Activated CD4-positive, alpha-beta T cell treated with anti-CD3 and anti-CD28 coated beads, Interleukin-10, Interleukin-2, amounts not matched to agents 100 ng/mL and 50 ng/mL, durations not matched to agents 16 hours and 8 hours (primary cell): ENCODE measurements at places on chromosomes 5 and 9.

GRCh38 chr9:36550135-36550534 lies 22.6 kb upstream of the MELK start:
- DNase-seq = no peak

DNA sequence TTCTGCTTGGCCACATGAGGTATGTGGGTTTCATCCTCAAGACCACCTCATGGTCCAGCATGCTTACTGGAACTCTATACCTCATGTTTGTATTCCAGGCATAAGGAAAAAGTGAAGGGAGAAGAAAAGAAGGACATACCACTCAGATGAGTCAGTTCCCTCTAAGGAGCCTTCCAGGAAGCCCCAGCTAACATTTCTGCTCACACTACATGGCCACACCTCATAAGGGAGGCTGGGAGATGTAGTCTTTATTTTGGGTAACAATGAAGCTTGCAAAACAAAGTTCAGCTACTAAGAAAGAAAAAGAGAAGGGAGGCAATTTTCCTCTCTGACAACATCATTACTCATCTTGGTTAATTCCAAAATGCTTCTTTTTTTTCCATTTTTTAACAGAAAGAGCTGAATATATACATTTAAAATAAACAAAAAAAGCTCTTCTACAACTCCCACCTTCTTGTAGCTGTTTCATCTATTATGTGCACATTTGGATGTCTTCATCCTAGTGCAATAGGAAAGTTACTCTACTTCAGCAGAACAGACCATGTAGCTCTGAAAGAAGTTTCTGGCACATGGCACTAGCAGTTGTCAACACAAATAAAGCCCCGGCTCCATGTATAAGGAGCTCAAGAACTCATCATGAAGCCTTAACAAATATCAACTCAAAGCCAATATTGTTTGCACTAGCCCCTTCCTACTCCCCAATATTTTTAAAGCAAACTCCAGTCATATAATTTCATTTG lies 123.6 kb upstream of the CCDC112 start:
- no peak for DNase-seq

DNA sequence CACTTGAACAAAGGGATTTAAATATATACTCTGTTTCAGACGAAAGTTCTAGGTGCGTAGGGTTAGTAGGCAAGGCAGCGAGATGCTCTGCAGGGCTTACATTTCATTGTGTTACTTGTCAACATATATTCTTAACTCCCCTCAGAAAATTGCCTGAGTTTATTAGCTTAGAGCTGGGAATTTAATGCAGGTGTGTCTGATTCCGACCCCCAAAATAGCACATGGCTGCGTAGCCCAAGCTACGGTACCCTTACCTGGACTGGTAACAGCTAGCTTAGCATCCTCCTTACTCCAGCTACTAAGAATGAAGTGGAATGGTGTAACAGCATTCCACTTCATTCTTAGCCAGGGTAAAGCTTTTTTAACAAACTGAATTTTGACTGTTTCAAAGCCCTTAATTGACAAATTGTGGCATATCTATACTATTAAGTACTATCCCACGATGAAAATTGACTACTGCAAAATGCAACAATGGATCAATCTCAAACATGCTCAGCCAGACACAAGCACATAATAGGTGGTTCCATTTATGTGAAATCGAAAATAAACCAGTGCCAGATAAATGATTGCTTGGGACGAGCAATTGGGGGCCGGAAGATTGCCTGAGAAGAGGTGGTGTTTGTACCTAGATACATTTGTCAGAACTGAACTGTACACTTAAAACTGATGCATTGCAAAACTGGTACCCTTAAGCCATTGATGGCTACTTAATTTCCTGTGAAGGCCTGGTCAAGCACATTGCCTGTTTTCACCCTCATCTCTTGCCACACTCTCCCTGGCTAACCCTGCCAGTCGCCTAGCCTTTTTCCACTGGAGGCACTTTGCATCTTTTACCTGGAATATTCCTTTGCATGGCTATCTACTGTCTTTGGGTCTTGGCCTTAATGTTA lies 3.0 kb upstream of the FGF18 start:
- DNase-seq = no peak

GRCh38 chr5:31585895-31586270 lies 53.0 kb upstream of the PDZD2 start:
- DNase-seq = no peak

GRCh38 chr9:127237801-127238200 lies 26.8 kb upstream of the GARNL3 start:
- no peak for DNase-seq

GRCh38 chr9:134682026-134682425 lies 40.4 kb downstream of the COL5A1 start:
- no peak for DNase-seq

DNA sequence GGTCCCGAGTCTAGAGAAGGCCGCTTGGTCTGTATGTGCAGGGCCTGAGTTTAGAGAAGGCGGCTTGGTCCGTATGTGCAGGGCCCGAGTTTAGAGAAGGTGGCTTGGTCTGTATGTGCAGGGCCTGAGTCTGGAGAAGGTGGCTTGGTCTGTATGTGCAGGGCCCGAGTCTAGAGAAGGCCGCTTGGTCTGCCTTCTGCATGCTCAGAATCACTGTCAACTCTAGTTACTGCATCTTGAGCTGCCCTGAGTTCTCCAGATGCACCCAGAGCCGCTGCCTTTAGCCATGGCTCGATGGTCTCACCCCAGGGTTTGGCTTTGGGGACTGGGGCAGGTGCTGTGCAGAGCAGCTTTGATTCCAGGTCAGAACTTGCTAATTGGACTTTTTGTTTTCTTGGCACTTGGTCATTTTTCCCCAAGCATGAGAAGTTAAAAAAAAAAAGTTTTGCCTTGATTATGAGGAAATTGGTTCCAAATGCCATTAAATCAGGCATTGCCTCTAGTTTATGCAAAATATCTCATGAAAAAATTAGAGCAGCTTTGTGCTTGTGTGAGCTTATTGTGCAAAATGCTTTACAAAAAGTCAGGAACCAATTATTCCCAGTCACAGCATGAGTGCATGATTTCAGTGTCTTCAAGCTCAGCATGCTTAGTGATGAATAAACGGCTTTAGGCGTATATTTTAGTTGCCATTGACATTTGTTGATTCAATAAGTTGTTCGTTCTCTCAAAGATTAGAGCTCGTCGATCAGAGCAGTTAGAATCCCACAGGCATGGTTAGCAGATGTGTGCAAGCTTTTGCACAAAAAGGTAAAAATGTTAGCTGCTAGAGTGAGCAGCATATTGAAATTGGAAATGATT lies 25.4 kb upstream of the EXOC3 start:
- no peak for DNase-seq

GRCh38 chr5:55039843-55040242 lies 15.8 kb downstream of the GZMK start:
- DNase-seq = no peak

- DNase-seq = no peak
Measured at GRCh38 chr5:61701877-61702602, 370.0 kb downstream of the ZSWIM6 start.

DNA sequence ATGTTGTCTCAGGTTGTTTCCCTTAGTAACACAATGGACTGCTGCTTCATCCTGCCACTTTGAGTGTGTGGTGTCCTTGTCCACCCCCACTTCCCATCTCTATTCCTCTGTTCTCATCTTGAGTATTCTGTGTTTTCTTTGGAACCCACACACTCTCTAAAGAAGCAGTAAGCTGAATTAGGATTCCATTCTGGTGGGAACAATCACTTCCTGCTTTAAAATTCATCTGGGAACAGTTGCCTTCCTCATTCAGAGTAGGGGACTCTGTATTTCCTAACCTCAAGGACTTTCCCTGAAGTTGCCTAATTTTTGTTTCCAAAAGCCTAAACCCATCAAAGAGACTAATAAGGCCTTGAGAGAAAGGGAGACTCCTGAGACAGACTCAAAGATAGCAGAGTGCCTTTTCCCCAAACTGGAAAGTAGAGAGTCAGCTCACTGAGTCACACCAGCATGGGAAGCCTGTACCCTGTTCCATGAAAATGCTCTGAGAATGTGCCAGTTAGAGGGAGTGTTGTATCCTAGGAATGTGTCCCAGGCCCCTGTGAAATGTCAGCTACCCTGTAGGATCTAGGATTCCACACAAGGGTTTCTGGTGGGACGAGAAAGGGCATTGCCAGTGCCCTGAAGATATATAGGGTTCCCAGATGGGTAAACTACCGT lies 63.6 kb downstream of the CCDC192 start:
- DNase-seq = no peak

DNA sequence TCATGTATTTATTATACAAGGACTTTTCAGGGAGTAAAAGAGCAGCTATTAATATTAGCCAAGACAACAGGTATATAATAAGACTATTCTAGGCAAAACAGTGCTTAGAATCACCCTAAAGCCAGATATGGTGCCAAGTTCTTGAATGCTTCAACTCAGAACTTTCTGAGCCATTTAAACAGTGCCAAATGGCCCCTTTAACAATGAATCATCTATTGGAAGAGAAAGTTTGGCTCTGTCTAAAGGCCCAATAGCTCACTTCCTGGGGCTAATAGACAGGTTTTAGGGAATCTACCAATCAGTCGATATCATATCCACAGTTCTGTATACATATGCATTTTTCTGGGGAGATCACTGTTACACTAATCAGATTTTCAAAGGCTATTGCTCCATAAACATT lies 42.9 kb downstream of the ZNF474 start:
- no peak for DNase-seq

DNA sequence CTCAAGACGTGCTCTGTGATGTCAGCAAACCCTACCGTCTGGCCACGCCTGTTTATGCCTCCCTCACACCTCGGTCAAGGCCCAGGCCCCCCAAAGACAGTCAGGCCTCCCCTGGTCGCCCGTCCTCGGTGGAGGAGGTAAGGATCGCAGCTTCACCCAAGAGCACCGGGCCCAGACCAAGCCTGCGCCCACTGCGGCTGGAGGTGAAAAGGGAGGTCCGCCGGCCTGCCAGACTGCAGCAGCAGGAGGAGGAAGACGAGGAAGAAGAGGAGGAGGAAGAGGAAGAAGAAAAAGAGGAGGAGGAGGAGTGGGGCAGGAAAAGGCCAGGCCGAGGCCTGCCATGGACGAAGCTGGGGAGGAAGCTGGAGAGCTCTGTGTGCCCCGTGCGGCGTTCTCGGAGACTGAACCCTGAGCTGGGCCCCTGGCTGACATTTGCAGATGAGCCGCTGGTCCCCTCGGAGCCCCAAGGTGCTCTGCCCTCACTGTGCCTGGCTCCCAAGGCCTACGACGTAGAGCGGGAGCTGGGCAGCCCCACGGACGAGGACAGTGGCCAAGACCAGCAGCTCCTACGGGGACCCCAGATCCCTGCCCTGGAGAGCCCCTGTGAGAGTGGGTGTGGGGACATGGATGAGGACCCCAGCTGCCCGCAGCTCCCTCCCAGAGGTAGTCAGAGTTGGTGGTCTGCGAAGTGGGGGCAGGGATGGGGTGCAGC lies 103.2 kb downstream of the PPARGC1B start:
- DNase-seq = no peak

DNA sequence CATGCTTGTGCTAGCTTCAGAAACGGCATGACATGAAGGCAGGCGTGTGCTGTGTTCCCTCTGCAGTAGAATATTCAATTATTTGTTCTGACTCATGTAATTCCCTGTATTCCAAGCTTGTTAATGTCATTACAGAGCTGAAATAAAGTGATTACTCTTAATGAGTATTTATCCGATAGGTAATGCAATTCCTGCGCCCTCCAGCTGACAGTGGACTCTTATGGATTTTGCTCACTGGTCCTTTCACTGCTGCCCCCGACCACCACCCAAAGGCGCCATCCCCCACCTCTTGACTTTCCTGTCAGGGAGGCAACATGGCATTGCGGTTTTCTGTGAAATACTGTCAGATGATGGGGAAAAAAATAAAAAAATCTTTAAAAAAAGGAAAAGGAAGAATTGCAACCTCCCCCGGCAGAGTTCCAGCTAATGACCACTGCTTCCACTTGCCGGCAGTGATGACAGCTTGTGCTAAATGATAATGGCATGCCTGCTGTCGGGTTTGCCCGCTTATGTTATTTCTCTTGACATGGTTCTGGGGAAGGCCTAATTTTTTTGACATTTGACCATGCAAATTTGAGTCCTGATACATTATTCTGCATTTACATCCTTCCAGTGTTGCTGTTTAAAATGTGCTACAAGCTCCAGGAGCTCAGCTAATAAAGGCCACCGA lies 335.3 kb upstream of the ADAMTS16 start:
- DNase-seq = no peak

- no peak for DNase-seq
Measured at GRCh38 chr9:123643518-123643917, 286.4 kb downstream of the DENND1A start.

- no peak for DNase-seq
Measured at GRCh38 chr5:8726383-8727036, 819.4 kb downstream of the SEMA5A start.

GRCh38 chr9:113302792-113303418 lies at the start of gene RNF183:
Gene RNF183, minus strand, starts transcription at chr9:113303376. Its CDS starts 5,192 bp downstream, at chr9:113298184.
- DNase-seq = no peak

DNA sequence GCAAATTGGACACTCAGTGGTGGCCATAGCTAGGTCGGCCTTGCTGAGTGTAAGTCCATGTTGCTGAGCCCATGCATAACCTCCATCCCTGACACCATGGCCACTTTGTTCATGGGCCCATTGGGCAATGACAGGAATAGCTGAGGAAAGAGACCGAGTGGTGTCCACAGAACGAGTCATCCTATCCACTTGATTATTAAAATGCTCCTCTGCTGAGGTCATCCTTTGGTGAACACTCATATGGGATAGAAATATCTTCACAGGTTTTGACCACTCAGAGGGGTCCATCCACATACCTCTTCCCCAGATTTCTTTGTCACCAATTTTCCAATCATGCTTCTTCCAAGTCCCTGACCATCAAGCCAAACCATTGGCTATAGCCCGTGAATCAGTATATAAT lies 63.6 kb downstream of the PPIC start:
- no peak for DNase-seq

GRCh38 chr5:64161420-64161819 lies 4.2 kb upstream of the RNF180 start:
- DNase-seq = no peak
